A549 treated with dexamethasone at 1 μM for 4 hours (cell line): ENCODE measurements at places on chromosomes 3 and 15. TPM values are rescaled to one million over a fixed set of nuclear protein-coding genes. Genes with fewer than 3 reads are reported as not detected.

ANKRD34C gene
- total RNA-seq: not detected in 5 replicates

TRPM1 gene
- not detected in 5 replicates for total RNA-seq

C2CD4A gene
- 0.11 to 0.14 TPM (median 0.12 TPM) in 5 replicates for total RNA-seq

CCDC12 gene
- 59.8 to 121 TPM (median 66.0 TPM) in 5 replicates for total RNA-seq

CASR gene
- not detected in 5 replicates for total RNA-seq

ZPLD1 gene
- total RNA-seq: not detected in 5 replicates

ACOX2 gene
- 6.0 to 9.0 TPM (median 7.1 TPM) in 5 replicates for total RNA-seq

TMEM40 gene
- total RNA-seq: 0.18 to 0.51 TPM (median 0.30 TPM) in 4 of 5 replicates, not detected in the other

GREM1 gene
- total RNA-seq: 2.3 to 5.9 TPM (median 3.8 TPM) in 5 replicates

ITIH4 gene
- total RNA-seq: 0.25 to 1.0 TPM (median 0.63 TPM) in 5 replicates

SLC6A11 gene
- total RNA-seq: 0.08 to 0.28 TPM (median 0.13 TPM) in 5 replicates

OSTN gene
- total RNA-seq: not detected in 5 replicates

PLA2G4E gene
- total RNA-seq: 0.01 TPM in 1 of 5 replicates, not detected in the others

GHSR gene
- not detected in 5 replicates for total RNA-seq

KCNMB3 gene
- total RNA-seq: 0.90 to 1.5 TPM (median 1.3 TPM) in 5 replicates

ROBO1 gene
- total RNA-seq: 13.5 to 24.0 TPM (median 20.8 TPM) in 5 replicates

ST6GAL1 gene
- 3.1 to 4.1 TPM (median 3.8 TPM) in 5 replicates for total RNA-seq

KBTBD12 gene
- not detected in 5 replicates for total RNA-seq

PCOLCE2 gene
- total RNA-seq: 27.5 to 40.1 TPM (median 29.5 TPM) in 5 replicates

FAM107A gene
- 0.37 to 0.54 TPM (median 0.46 TPM) in 5 replicates for total RNA-seq

SLC22A13 gene
- total RNA-seq: 0.07 to 0.09 TPM (median 0.08 TPM) in 4 of 5 replicates, not detected in the other

ENTPD3 gene
- 0.03 to 0.05 TPM (median 0.04 TPM) in 3 of 5 replicates, not detected in the others for total RNA-seq

STRIT1 gene
- not detected in 5 replicates for total RNA-seq
